ENCODE measurements at places on chromosomes 11 and 22. TPM values are rescaled to one million over a fixed set of nuclear protein-coding genes. Genes with fewer than 3 reads are reported as not detected.

GRCh38 chr11:77510851-77511250 lies 37.0 kb upstream of the PAK1 start:
- H3K4me1 ChIP-seq, result no peaks in the 10 kb centered on the region
- H3K27me3 ChIP-seq, result peaks cover 9% of the 10 kb centered on the region
- H3K36me3 ChIP-seq, result no peaks in the 10 kb centered on the region
- no peak overlapping the region for H3K4me3 ChIP-seq

GRCh38 chr11:133924661-133925060 lies 32.1 kb downstream of the IGSF9B start:
- H3K27ac ChIP-seq, result no peak overlapping the region
- no peak overlapping the region for H3K4me3 ChIP-seq
- H3K27me3 ChIP-seq, result no peaks in the 10 kb centered on the region
- DNase-seq, result no peak
- no peaks in the 10 kb centered on the region for H3K36me3 ChIP-seq

The CRYBB1 gene
- total RNA-seq, result not detected

DNA sequence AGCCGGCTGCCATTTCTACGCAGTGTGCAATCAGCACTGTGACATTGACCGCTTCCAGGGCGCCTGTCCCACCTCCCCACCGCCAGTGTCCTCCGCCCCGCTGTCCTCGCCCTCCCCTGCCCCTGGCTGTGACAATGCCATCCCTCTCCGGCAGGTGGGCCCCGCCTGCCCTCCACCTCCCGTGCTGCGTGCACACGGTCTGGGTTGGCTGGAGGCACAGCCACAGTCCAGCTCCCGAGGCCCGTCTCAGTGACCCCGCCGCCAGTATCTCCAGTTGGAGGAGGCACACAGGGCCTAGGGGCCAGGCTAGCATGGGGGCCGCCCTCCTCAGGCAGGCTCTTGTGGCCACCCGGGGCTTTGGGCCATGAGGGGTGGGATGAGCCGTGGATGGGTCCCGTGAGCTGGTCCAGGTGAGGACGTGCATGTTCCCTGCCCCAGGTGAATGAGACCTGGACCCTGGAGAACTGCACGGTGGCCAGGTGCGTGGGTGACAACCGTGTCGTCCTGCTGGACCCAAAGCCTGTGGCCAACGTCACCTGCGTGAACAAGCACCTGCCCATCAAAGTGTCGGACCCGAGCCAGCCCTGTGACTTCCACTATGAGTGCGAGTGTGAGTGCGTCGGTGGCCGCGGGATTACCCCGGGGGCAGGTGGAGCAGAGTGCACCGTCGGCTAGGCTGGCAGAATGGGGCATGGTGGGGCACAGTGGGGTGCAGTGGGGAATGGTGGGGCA lies 29.7 kb downstream of the MUC5B start:
- H3K4me1 ChIP-seq, result no peaks in the 10 kb centered on the region
- no peak overlapping the region for H3K4me3 ChIP-seq
- no peaks in the 10 kb centered on the region for H3K27me3 ChIP-seq
- DNase-seq, result no peak

DNA sequence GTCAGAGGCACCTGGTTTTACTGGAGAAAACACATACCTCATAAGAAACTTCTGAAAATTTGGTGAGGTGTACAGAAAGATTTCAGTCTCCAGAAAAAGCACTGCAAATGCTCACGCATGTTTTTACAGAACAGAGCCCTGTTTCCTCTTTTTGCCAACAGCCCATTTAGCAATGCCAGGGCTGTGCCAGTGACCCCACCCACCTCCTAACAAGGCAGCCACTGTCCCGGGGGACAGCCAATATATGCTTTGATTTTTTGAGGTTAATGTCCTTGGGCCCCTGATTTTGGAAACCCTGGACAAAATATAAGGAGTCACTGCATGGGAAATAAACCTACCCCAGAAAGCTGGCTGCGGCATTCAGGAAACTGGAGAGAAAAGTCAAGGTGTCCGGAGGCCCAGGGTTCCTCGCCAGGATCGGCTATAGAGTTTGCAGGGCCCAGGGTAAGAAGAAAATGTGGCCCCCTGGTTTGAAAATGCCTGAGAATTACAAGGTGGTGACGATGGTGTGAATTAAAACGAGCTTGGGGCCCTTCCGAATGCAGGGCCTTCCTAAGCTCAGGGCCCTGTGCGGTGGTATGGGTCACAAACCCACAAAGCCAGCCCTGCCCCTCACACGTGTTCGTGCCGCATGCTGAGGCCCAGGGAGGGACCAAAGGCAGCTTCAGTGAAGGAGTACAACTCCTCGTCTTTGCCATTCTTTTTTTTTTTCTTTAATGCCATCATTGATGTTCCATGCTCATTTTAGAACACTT lies 71.1 kb upstream of the WNT7B start:
- no peak overlapping the region for H3K4me3 ChIP-seq
- peaks cover 6% of the 10 kb centered on the region for H3K36me3 ChIP-seq
- H3K27ac ChIP-seq, result no peak overlapping the region

DNA sequence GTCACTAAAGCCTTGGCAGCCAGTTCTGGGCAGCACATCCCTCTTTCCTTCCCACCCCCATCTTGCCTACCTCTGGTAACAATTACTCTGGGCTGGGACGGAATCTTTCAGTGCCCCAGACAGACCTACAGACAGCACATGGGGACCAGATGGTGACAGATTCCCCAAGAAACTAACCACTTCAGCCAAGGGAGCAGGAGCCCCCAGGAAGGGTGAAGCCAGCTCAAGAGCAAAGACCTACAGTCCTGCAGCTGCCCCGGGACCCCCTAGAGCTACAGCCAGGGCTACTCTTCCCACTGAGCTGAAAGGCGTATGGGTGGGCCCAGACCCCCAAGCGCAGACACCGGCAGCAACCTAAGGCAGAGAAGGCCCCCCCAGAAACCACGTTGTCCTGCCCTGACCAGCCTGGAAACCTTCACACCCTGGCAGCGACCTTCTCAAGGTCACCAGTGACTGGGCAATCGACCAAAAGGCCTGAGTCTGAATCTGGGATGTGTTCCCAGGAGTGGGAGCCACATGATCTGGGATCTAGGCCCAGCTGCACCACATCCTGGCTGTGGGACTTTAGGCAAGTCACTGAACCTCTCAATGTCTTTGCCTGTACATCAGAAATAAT lies 65.8 kb downstream of the LRRC32 start:
- no peaks in the 10 kb centered on the region for H3K36me3 ChIP-seq
- peak; percentile 76 for DNase-seq
- H3K27me3 ChIP-seq, result 0 out of 2 replicates have a peak, but pooled peaks cover 1% of the 10 kb centered on the region
- peaks cover 9% of the 10 kb centered on the region for H3K4me1 ChIP-seq

GRCh38 chr11:38510041-38510440 lies 1912.0 kb upstream of the RAG2 start:
- no peaks in the 10 kb centered on the region for H3K36me3 ChIP-seq
- no peak overlapping the region for H3K27ac ChIP-seq
- H3K27me3 ChIP-seq, result no peaks in the 10 kb centered on the region
- H3K4me3 ChIP-seq, result no peak overlapping the region
- H3K4me1 ChIP-seq, result no peaks in the 10 kb centered on the region

DNA sequence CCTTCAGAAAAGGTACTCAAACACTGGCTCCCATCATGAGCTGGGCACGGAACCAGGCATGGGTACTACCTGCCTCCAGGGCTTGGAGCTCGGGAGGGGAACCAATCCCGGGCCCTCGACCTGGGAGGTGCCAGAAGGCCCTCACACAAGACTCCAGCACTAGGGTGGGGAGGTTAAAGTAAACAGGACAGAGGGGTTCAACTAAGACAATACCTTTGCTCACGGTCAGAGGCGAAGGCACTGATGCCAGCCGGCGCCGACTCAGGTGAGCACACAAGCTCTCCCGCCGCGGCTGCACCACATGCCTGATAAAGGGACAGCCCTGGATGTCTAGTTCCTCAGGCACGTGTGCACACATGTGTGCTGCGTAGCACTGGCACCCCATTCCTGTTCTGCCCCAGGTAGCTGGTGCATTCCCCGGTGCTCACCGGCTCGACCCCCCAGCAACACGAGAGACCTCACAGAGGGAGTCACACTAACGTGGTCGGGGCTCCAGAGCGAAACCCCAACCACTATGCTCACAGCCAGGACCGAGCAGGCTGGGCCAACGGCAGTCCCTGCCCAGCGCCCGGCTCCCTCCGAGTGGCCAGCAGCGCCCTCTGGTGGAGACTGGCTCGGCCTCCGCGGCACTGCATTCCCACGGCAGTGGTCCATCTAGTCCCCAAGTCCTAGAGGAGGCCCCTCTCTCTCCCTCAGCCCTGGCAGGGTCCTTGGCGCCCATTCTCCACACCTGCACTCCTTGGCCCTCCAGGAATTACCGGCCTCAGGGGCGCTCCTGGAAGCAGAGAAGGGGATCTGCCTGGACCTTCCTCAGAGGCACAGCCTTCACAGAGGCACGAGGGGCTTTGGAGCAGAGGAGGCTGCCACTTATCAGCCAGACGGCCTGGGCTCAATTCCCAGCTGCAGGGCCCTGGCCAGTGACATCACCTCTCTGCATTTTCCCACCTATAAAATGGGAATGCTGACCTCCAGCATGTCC lies 28.8 kb upstream of the MOB2 start:
- no peaks in the 10 kb centered on the region for H3K27me3 ChIP-seq
- peak; percentile 47 for DNase-seq
- H3K36me3 ChIP-seq, result no peaks in the 10 kb centered on the region
- peaks cover 13% of the 10 kb centered on the region for H3K4me1 ChIP-seq

GRCh38 chr11:30760345-30760744 lies 174.2 kb upstream of the MPPED2 start:
- no peaks in the 10 kb centered on the region for H3K36me3 ChIP-seq
- H3K27me3 ChIP-seq, result no peaks in the 10 kb centered on the region
- H3K4me1 ChIP-seq, result no peaks in the 10 kb centered on the region
- H3K4me3 ChIP-seq, result no peak overlapping the region

The GAL gene
- not detected for total RNA-seq

- no peaks in the 10 kb centered on the region for H3K4me1 ChIP-seq
- DNase-seq, result peak; percentile 72
- H3K4me3 ChIP-seq, result no peak overlapping the region
Observed at GRCh38 chr22:46425016-46425415, 89.5 kb downstream of the TRMU start.

GRCh38 chr22:37546437-37547250 lies 13.6 kb upstream of the CDC42EP1 start:
- no peaks in the 10 kb centered on the region for H3K27me3 ChIP-seq
- H3K27ac ChIP-seq, result peak overlapping the region; percentile 68
- peaks cover 28% of the 10 kb centered on the region for H3K4me1 ChIP-seq
- H3K36me3 ChIP-seq, result no peaks in the 10 kb centered on the region
- DNase-seq, result peak; percentile 68

DNA sequence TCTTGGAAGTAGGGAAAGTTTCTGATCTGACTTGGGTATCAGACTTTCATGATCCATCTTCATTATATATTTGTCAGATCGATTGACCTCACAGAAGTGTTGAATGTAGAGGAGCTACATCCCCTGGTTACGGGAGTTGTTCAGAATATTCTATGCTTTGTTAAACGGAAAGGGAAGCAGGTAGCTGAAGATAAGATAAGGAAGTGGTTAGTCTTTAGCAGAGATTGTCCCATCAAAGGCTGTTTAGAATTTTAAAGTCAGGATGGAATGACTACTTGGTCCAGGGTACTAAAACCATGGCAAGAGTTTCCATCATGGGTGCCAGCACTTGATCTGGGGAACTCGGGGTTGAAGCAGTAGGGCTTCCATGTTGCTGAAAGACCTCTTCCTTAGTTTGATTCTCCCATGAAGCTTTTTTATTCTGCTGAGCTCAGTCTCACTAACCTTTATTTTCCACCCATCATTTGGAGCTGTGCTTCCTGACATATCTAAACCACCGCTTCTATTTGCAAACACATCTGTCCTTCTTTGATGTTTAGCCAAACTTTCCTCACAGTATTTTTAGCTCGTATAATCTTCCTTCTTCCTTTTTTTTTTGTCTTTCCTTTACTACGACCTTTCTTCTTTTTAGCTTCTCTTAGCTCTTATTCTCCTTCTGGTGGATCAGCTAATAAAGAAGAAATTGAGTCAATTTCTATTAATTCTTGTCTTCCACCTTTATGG lies 4.0 kb upstream of the C22orf31 start:
- H3K27me3 ChIP-seq, result peaks cover 23% of the 10 kb centered on the region
- H3K4me1 ChIP-seq, result no peaks in the 10 kb centered on the region

- H3K36me3 ChIP-seq, result peaks cover 2% of the 10 kb centered on the region
- no peaks in the 10 kb centered on the region for H3K27me3 ChIP-seq
- H3K27ac ChIP-seq, result no peak overlapping the region
- peaks cover 11% of the 10 kb centered on the region for H3K4me1 ChIP-seq
- no peak overlapping the region for H3K4me3 ChIP-seq
Observed at GRCh38 chr11:35664977-35665441, 2.4 kb downstream of the TRIM44 start.

The PIH1D2 gene
- total RNA-seq, result 2.2 TPM

The FHIP1B gene
- total RNA-seq, result 5.9 TPM

GRCh38 chr22:35633520-35633919 lies 14.7 kb upstream of the APOL6 start:
- no peaks in the 10 kb centered on the region for H3K36me3 ChIP-seq
- H3K27ac ChIP-seq, result no peak overlapping the region
- H3K4me3 ChIP-seq, result no peak overlapping the region
- no peak for DNase-seq

The PANX3 gene
- total RNA-seq, result not detected

DNA sequence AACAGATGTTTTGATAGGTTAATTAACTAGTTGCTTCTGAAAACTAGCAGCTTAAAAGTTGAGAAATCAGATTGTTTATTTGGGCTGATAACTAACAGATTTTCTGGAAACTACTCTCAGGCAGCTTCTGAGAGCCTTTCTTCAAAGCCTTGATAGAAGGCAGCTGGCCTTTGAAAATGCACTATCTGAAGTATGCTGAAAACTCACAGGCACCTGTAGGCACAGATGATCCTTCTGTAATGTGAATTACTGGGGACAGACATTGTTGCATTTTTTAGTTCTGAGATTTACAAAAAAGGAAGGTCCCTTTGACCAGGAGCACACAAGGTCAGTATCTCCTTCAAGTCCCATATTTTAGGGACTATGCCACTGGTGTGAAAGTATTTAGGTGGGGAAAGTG lies 460.8 kb upstream of the CNTN5 start:
- no peaks in the 10 kb centered on the region for H3K27me3 ChIP-seq
- no peak overlapping the region for H3K4me3 ChIP-seq
- H3K4me1 ChIP-seq, result no peaks in the 10 kb centered on the region
- no peak for DNase-seq
- H3K36me3 ChIP-seq, result no peaks in the 10 kb centered on the region

All from IMR-90 (cell line).